ENCODE measurements at places on chromosomes 6 and 20.

DNA sequence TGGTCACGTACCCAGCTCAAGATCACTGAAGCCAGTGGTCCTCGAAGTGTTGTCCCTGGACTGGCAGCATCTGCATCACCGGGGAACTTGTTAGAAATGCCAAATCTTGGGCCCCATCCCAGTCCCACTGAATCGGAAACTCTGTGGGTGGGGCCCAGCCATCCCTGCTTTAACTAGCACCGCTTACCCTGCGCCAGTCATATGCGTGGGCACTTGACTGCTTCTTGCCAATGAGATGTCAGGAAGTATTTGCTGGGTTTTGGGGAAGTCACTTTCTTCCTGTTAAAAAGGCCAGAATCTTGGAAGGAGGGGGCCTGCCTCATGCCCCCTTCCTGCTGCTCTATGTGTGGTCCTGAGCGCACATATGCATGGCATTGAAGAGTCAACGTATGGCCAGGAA, 11.7 kb upstream of the SULF2 start:
- no peak for DNase-seq

- DNase-seq = no peak
Observed at GRCh38 chr6:6654599-6655575, 66.4 kb downstream of the LY86 start.

DNA sequence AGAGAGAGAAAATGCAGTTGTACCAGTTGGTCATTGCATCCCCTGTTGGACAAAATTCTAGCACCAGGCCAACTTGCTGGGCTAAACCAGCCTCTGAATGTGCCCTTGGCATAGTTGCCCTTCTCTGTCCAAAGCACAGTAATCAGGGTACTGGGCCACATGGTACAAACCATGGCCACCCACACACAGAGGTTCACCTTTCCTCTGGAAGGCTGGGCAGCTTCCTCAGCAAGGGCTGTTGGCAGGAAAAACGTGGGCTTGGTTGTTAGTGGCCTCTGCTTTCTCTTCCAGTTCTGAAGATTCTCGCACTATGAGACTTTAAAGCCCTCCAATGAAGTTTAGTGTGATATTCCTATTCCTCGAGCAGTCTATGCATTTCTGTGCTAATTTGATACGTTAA, 706 bp downstream of the DDO start:
- no peak for DNase-seq

DNA sequence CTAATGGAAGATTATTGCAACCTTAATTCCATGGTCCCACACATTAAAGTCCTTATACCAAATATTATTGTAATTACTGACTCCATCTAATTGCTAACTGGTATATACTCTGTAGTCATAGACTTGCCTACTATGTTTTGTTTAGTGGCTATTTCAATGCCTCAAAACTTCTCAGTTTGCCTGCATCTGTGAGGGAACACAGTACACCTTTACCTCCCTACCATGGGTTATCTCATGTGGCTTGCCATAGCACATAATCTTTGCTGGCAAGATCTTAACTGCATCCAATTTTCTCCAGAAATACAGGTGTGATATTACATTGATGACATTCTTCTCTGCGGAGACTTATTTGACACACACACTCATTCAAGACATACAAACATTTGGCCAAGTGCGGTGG, 107.1 kb upstream of the ZNF184 start:
- DNase-seq = no peak

GRCh38 chr6:26362093-26362835, 2.7 kb upstream of the BTN3A2 start:
- no peak for DNase-seq

DNA sequence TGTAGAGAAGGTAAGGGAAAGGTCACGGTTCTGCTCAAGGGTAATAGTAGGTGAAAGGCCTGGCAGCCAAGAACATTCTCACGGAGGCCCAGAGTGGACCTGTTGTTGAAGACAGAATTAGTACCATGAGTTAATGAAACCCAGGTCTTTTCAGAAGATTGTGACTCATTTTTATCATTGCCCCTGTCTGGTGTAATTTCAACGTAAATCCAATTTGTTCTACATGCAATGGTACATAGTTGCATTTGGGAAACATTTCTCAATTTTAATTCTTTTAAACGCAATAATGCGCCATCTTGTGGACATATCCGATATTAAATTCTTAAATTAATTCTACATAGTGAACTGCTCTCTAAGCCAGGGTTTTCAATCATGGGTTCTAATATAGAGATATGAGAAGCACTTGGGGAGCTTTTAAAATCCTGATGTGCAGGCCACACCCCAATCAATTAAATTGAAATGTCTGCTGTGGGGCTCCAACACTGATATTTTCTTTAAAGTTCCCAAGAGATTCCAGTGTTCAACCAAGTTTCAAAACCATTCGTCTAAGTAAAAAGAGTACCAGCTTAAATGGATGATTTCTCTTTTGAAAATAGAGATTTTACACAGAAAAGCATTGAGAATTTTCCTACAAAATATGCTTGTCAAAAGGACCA, 257.4 kb downstream of the PLCB1 start:
- peak; percentile 61 for DNase-seq

DNA sequence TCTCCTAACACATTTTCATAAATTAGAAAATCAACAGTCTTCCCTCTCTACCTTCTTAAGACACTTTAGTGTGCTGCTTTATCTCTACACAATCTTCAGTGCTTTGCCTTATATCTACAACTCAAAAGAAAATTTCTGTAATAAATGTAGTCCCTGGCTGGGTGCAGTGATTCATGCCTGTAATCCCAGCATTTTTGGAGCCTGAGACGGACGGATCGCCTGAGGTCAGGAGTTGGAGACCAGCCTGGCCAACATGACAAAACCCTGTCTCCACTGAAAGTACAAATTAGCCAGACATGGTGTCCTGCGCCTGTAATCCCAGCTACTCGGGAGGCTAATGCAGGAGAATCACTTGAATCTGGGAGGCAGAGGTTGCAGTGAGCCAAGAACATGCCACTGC, 9.7 kb upstream of the EDN1 start:
- no peak for DNase-seq

DNA sequence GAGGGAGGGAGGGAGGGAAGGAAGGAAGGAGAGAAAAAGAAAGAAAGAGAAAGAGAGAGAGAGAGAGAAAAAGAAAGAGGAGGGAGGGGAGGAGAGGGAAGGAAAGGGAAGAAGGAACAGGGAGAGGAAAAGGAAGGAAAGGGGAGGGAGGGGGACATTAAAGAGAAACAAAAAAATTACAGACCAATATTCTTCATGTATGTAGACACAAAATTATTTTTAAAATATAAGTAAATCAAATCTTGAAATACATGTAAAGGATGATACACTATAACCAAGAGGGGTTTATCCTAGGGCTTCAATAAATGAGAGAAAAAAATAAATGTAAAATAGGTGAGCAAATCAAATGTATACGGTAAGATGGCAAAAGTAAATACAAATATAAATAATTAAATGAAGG, 71.2 kb upstream of the TMEM244 start:
- DNase-seq = no peak

DNA sequence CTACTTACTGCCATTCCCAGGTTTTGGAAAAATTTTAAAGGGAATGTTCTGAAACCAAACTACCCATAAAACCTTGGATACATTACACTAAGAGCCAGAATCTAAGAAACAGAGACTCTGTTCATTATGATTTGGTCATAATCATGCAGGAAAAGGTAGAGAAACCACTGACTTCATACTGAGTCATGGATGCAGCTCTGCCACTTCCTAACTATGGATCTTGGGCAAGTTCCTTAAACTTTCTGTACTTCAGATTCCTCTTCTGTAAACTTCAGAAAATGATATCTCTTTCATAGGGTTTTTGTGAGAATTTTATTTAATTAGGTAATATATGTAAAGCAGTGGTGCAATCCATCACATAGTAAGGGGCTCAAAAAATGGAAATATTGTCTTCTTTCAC, 20.0 kb downstream of the PLA2G7 start:
- no peak for DNase-seq

GRCh38 chr6:150036081-150036480, 10.7 kb upstream of the RAET1L start:
- no peak for DNase-seq

DNA sequence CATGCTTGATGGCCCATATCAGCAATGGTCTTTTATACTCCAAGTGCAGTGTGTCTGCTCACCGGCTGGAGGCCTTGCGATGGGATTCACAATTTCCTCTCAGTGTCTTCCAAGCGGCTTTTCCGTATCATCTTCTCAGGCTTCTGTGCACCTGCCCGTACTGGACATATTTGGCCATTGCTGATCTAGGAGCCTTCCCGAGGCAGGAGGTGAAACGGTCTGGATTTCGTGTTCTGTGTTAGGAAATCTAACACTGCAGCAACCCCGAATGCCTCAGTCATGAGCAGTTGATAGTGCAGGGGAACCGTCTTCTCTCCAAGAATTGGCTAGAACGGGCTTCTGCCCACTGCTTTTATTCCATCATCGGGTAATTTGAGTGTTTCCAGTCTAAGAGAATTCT, 60.5 kb downstream of the PPP1R14C start:
- no peak for DNase-seq

DNA sequence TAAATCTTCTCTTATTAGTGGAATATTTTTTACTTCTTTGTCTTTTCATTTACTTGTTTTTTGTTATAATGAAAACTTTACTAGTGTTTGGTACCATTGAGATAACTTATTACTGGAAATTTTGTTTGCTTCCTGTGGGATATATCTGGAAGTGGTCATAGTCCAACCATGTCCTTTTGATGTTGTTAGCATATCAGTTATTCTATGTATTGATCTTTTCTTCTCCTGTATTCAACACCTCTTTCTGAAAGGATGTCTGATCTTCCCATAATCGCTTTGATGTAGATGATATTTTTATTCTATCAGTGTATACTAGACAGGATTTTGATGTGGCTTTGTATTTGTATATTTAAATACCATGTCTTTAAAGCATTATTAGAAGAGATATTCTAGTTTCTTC, 17.0 kb downstream of the ZNF451 start:
- no peak for DNase-seq

DNA sequence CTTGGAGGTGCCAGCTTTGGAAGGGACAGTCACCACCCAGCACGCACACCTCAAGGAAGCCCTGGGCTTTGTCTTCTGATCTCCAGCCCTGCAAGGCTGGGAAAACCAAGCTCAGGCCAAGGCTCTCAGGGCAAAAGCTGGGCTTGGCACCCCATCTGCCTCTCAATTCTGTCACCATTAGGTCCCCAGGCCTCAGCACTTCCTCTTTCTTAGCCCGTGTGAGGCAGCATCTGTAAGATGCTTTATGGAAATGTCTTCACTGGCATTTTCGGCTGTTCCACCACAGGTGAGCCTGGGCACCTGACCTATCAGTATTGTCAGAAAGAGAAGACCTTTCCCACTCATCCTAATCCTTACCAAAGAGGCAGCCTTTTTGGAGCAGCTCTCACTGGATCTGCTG, 24.6 kb downstream of the GMEB2 start:
- no peak for DNase-seq
